Chondrocyte (in vitro differentiated cells): ENCODE measurements at places on chromosomes 2 and 18. TPM values are rescaled to one million over a fixed set of nuclear protein-coding genes. Genes with fewer than 3 reads are reported as not detected.

GRCh38 chr2:179238027-179238426 lies 26.6 kb downstream of the SESTD1 start:
- DNase-seq = no peak

GRCh38 chr2:26139269-26140183 lies 33.4 kb upstream of the GAREM2 start:
- no peak for DNase-seq

DNA sequence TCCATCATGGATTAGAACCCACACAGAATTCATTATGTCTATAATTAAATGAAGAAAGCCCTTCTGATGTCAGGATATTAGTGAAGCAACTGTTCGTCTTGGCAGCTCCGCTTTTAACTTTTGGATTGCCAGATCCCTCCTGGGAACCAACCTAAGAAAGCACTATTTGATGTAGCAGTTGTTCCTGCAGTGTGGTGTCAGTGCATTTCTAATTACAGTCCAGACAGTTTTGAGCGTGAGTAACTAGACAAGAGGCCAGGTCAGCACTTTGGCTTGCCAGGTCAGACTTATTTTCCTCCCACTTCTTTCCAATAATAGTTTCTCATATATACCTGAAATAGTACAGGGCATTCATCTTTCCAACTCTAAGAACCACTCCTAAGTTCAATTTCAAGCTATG lies 13.8 kb downstream of the NRXN1 start:
- no peak for DNase-seq

DNA sequence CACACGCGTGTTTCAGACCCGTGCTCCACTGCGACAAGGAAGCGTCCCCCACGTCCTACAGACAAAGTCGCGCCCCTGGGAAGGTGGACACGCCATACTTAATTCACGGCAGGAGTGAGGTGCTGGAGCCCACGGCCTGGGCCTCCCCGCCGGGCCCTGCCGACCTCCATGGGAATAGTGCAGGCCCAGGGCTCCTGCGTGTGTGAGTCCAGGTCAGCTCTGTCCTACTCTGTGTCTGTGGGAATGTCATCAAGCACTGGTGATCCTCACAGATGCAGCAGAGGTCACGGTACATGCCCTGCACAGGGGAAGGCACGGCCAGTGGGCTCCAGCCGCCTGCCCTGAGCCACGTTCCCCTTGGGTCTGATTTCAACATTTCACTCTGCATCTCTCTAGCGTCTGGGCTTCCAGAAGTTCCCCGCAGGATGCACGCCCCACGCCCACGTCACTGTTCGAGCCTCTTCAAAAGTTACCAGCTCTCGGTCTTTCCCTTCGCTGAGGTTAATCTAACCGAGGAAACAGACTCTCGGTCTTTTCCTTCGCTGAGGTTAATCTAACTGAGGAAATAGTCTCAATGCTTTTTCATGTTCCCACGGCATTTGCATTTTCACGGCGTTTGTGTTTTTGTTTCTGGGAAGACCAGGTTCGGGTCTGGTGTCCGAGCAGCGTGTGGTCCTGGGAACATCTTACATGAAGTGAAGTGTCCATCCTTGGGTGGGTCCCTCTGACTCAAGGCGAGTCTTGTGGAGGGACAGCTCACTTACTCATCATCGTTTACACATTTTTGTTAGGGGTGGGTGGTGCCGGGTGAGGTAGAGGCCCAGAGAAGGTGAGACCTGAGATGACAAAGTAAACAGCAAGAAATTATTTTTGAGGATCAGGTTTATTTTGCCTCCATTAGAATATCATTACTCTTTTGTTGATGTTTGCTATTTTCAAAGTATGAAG lies 157.3 kb upstream of the ALKAL2 start:
- DNase-seq = no peak

DNA sequence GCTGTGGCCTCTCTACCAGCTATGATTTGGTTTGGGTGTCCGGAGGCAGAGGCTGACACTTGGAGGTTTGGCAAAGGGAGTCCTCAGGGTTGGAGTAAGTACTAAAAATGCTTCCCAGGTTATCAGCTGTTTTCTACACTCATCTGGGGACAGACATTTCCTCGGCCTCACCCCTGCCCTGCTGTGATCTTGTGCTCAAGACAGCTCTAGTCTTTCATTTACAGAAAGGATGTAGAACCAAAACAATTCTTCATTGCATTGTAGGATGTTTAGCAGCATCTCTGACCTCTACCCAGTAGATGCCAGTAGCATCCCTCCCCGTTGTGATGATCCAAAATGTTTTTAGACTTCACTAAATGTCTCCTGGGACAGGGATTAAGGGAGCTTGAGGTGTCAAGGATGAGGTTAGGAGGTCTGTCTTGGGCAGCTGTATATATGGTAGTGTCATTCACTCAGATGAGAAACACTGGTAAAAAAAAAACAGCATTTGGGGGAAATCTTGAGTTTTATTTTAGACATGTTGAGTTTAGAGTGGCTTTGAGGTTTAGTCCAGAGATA lies 26.6 kb downstream of the CD28 start:
- no peak for DNase-seq

- no peak for DNase-seq
These were observed 30.8 kb upstream of the CCL20 start for GRCh38 chr2:227782804-227783203.

PLGLB1 gene
- total RNA-seq = 1.1 to 1.8 TPM (median 1.4 TPM) in 3 replicates
